ENCODE measurements at places on chromosomes 7 and 10. TPM values are rescaled to one million over a fixed set of nuclear protein-coding genes. Genes with fewer than 3 reads are reported as not detected.

Gene LRRD1
- not detected for polyA plus RNA-seq

Gene SFRP5
- polyA plus RNA-seq: not detected

Gene AGMO
- not detected for polyA plus RNA-seq

Gene IRF5
- polyA plus RNA-seq: 132 TPM

Gene RAPGEF5
- polyA plus RNA-seq: 1.2 TPM

Gene PLOD3
- 16.8 TPM for polyA plus RNA-seq

Gene PHKG1
- not detected for polyA plus RNA-seq

Gene TMEM184A
- polyA plus RNA-seq: 0.08 TPM

Gene MGAM2
- polyA plus RNA-seq: not detected

Gene MPP7
- polyA plus RNA-seq: 2.3 TPM

Gene LRGUK
- 0.08 TPM for polyA plus RNA-seq

Gene ANKRD30A
- polyA plus RNA-seq: not detected

Gene TFPI2
- not detected for polyA plus RNA-seq

Gene SLC18A3
- not detected for polyA plus RNA-seq

Gene CPEB3
- 2.5 TPM for polyA plus RNA-seq

Gene OR6B1
- not detected for polyA plus RNA-seq

Gene TRIL
- not detected for polyA plus RNA-seq

Gene CALML3
- polyA plus RNA-seq: not detected

Gene CALY
- polyA plus RNA-seq: not detected

Gene TSPAN14
- 45.0 TPM for polyA plus RNA-seq

Gene PDE1C
- not detected for polyA plus RNA-seq

Gene SPRN
- polyA plus RNA-seq: 0.40 TPM

Gene MLXIPL
- not detected for polyA plus RNA-seq

Gene YAE1
- 11.5 TPM for polyA plus RNA-seq

Gene HABP2
- not detected for polyA plus RNA-seq

Gene CTNNA3
- polyA plus RNA-seq: 1.0 TPM

Gene PRLHR
- polyA plus RNA-seq: not detected

Gene NEUROG3
- not detected for polyA plus RNA-seq

Gene TMEM229A
- polyA plus RNA-seq: not detected

Gene TMEM106B
- 20.7 TPM for polyA plus RNA-seq

Gene IPMK
- 2.2 TPM for polyA plus RNA-seq

Gene TMEM213
- polyA plus RNA-seq: not detected

Gene MYO1G
- polyA plus RNA-seq: 167 TPM

Gene FAM24B
- 10.5 TPM for polyA plus RNA-seq

All from IgD-negative memory B cell (primary cell).